ENCODE measurements at places on chromosomes 16 and 17.

GRCh38 chr16:47612711-47613110, 151.6 kb downstream of the PHKB start:
- no peaks in the 10 kb centered on the region for H3K4me1 ChIP-seq
- no peak overlapping the region for H3K4me3 ChIP-seq
- peaks cover 67% of the 10 kb centered on the region for H3K36me3 ChIP-seq
- no peak for DNase-seq

DNA sequence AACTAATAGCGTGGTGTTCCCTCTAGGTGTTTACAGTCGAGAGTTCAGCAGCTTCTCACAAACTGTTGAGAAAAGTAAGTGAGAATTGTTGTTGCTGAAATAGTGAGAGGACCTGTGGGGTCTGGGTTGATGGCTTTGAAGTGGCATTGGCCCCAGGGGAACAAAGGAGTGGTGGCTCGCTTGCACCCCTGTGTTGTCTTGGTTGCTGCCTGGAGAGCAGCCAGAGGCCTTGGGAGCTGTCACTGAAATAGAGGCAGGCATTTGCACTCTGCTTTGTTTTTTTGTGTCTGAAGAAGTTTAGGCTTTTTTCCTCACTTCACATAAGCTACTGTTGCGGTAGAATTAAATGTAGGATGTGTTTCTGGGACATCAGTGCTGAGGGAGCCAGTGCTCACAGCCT, 36.8 kb downstream of the PRMT7 start:
- peaks cover 7% of the 10 kb centered on the region for H3K4me1 ChIP-seq
- H3K4me3 ChIP-seq = no peak overlapping the region
- no peak for DNase-seq
- peak overlapping the region; percentile 30 for H3K27ac ChIP-seq
- peaks cover 94% of the 10 kb centered on the region for H3K36me3 ChIP-seq

- no peaks in the 10 kb centered on the region for H3K4me1 ChIP-seq
- H3K27me3 ChIP-seq = peaks cover 58% of the 10 kb centered on the region
- no peak overlapping the region for H3K27ac ChIP-seq
- no peak overlapping the region for H3K4me3 ChIP-seq
- no peak for DNase-seq
Measured at GRCh38 chr17:45770632-45771270, 13.4 kb upstream of the CRHR1 start.

DNA sequence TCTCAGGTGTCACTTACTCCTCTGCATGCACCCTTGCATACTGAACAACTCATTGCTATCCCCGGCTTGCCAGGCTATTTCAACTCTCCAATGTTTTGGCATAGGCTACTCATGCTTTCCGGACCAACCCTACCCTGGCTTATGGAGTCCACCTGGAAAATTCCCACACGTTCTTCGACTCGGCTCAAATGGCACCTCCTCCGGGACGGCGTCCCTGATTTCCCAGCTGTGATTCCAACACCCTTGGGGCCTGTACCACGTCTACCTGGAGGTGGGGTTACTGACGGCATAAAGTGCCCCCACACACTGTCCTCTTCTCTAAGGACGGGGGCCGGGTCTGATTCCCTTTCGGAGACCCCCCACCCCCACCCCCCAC, 498 bp downstream of the SMYD4 start:
- H3K36me3 ChIP-seq = peaks cover 65% of the 10 kb centered on the region
- H3K4me1 ChIP-seq = peaks cover 61% of the 10 kb centered on the region
- H3K27ac ChIP-seq = peak overlapping the region; percentile 95
- DNase-seq = no peak
- peak overlapping the region; percentile 93 for H3K4me3 ChIP-seq
- H3K27me3 ChIP-seq = no peaks in the 10 kb centered on the region
